NCI-H774 (cell line): ENCODE measurements at places on chromosomes 7 and 10.

DNA sequence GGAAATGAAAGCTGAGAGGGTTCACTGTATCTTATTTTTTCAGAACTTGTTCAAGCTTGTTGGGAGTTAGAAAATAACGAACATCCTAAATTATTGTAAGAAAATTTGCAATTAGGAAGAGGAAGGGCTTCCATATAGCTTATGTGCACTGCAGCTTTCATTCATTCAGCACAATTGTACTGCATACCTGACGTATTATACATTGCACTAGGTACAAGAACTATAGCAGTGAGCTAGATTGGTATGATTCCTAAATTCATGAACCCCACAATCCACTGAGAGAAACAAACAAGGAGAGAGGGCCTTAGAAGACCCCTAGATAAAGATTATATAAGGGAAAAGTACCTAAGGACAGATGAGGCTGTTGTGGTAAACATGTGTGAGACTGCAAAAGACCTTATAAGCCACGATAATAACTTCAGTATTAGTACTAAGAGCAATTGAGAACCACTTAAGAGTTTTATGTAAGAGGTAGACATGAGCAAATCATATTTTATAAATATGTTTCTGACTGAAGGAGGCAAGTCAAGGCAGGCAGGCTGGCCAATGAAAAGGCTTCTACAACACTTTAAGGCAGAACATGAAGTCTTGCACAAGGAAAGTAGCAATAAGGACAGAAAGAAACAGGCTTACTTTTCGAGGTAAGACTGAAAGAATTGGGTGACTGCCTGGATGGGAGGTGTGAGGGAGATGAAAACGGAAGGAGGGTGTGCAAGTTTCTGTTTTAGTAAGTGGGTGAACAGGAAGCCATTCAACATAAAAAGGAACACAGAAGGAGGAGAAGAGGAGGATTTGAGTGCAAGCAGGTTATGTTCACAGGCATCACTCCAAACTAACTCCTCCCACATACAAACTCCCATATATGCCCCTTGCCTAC, 77.9 kb upstream of the LRRN3 start:
- no peak for DNase-seq

- no peak for DNase-seq
These were observed 31.5 kb upstream of the PRLHR start for GRCh38 chr10:118626953-118627352.

DNA sequence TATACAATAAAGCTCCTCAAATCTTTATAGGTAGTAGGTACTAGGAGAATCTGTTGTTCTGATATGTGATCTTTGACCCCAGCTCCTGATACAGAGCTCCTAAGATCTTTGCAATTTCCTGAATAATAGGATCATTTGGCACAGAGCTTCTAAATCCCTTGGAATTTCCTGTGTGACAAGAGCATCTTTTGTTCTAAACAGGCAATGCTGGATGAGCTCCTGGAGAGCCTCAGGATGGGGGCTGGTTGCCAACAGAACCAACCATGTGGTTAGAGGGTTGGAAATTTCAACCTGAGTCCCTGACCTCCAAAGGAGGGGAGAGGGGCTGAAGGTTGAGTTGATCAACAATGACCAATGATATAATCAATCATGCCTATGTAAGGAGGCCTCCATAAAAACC, 629.0 kb downstream of the CCSER2 start:
- no peak for DNase-seq

DNA sequence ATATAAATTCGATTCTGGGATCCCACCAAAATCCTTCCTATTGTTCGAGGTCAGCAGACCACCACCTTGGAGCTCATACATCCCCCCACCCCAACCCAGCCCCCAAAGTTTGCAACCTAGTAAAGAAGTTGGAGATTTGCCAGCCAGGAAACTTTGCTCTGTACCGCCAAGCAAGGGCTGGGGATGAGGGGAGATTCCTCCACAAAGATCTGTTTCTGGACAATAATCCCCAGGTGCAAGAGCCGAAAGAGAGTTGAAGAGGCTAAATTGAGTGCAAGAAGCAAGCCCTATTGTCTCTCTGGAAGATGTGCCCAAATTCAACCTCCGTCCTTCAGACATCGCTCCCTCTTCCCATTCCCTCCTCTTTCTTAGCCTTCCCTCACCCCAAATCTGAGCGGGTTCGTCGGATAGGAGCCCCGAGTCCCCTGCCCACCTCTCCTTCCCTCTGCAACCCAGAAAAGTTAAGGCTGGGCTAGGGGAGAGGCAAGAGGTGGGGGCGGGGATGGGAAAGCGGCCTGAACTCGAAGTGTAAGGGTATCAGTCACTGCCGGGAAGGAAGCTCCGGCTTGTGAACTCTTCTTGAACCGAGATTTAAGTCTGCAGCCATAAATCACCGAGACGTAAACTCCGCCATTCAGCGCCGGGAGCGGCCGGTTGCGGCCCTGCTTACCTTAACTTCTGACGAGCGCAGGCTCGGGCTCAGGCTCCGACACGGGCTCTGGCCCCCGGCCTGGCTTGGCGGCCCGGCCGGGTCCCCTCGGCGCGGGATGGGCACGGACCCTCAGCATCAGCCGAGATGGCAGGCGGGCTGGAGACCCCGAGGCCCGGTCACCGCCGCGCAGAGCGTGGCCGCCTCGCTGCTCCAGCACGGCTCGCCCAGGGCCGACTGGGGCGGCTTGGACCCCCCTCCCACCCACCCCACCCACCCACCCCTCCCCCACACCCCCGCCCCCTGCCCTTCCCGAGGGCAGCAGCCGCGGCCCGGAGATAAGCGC, 10.8 kb upstream of the HOXA2 start:
- no peak for DNase-seq

- DNase-seq = peak; percentile 63
These were observed 619.8 kb downstream of the LRMDA start for GRCh38 chr10:76051007-76051936.

DNA sequence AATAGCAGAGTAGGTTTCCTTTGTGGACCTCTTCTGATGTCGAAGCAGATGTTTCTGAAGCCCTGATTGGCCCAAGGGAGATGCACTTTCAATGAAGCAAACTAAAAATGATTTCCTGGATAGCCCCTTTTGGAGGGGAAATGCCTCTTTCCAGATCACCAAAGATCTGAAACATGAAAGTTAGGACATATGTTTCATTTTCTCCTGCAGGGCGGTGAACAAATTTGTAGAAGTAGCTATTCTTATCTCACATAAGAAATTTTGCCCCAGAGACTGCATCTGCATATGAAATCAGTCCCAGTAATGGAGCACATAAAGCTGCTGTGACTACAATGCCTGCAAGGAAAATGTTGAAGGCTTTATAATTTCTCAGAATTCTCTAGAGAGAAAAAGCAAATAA, 56.0 kb downstream of the THSD7A start:
- DNase-seq = no peak

GRCh38 chr7:27151341-27151930, 947 bp downstream of the HOXA3 start:
- no peak for DNase-seq

DNA sequence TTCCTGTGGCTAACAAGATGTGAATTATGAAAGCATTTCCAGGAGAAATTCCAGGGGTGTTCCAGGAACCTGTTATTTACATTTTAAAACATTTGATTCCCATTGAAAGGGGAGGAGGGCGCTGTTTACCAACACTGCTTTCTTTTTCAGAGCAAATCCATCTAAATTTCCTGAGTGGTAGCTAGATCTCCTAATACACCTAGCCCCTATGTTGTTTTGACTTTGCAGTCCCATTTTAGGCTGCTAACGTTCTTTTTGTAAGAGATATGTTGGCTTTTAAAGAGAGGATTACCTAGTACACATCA, 130.8 kb downstream of the TCF7L2 start:
- DNase-seq = no peak

DNA sequence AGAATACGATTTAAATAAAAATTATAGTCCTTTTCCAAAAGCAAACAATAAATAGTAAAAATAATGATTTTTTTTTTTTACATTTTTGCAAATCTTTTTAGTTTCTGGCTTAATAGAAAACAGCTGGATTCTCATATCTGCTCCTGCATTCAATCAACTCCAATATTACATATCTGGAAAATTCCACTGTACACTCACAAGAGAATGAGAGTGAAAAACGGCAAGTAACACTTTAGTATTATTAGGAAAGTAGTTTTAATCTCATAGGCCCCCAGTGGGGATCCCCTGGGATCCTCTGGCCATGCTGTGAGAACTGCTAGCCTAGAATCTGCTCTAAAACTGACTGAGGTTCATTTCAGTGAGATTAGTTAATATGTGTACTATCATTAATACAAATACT, 128.6 kb upstream of the LRRN3 start:
- no peak for DNase-seq

- no peak for DNase-seq
These were observed 77.2 kb downstream of the CFAP46 start for GRCh38 chr10:132865171-132865631.

GRCh38 chr10:122033224-122033926, 44.4 kb downstream of the TACC2 start:
- no peak for DNase-seq

DNA sequence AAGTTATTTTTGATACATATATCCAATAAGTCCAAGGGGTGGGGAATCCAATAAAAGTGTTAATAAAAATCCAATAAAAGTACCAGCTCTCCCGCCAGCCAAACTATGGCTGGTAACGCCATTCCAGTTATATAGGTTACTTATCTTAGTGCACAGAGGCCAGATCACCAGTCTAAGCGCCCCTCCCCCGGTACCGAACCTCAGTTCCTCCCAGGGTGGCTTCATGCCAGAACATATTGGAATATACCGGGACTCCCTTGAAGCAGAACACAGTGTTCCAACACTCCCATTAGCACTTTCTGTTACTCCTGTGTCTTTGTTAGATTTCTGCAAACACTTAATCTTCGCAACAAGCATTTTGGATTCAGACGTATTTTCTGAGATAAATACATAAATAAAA, 7.5 kb downstream of the FBH1 start:
- DNase-seq = no peak

DNA sequence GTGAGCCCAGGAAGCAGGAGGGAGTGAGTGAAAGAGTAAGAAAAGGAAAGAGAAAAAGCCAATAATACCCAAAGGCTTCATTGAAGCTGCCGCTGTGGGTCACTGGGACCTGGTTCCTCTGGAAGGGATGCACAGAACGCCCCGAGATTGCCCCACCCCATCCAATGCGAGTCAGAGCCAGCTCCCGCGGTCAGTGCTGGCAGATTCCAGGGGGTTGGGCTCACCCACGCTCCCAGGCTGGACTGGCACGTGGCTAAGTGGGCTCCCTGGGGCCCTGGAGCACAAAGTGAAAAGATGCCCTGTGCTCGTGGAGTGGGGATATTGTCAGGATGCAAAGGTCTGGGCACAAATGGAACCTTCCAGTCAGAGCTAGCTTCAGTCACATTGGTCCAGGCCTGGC, 117.0 kb downstream of the OAT start:
- DNase-seq = no peak

- DNase-seq = no peak
These were observed 3.6 kb upstream of the ARID5B start for GRCh38 chr10:61897671-61898434.

- no peak for DNase-seq
These were observed 38.9 kb downstream of the JAKMIP3 start for GRCh38 chr10:132104471-132105301.
